ENCODE measurements at places on chromosomes 5 and 9.

GRCh38 chr5:72386639-72387038, 66.5 kb downstream of the PTCD2 start:
- no peak for DNase-seq

DNA sequence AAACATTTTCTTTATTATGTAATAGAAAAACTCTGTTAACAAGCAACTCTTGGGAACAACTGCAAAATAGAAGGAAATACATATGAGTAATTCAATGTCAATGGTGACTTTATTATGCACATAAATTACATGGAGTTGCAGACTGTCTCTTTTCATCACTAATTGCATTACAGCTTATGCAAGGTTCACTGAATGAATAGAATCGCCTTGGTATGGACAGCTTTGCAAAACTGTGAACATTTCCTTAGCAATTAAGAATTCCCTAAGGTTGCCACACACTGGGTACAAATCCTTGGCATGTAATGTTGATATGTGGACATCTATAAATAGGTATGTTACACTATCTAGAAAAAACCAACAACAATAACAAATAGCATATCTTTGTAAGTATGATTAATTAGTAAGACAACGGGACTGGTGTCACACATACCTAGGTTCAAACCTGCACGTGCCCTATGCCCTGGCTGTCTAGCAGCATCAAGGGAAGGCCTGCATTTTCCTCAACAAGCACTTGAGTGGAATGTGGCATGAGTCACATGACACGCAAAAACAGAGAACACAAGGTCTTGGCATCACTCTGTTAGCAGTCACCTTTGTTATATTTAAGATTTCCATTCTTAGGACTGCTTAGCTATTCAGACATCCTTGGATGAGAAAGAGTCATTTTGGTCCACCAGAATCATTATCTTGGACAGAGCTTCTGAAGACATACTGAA, 263.9 kb downstream of the CTNND2 start:
- DNase-seq, result no peak

GRCh38 chr5:80318212-80318611, 1.6 kb upstream of the SPZ1 start:
- no peak for DNase-seq

DNA sequence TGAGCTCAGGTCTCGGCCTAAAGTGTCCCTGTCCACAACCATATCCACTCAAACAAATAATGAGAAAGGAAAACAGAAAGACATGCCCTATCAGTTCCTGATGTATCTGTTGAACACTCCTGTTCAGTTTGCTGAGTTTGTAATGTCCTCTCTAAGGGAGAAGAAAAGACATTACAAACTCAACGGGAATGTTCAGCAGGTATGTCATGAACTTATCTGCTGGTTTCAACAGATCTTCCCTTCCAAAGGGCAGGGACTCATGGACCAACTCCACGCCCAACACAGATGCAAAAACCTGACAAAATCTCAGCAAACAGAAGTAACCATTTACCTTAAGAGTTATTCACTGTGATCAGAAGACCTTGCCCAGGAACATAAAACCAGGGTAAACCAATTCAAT, 23.7 kb downstream of the BICD2 start:
- no peak for DNase-seq

GRCh38 chr5:52853650-52854049, 65.9 kb downstream of the ITGA1 start:
- no peak for DNase-seq

DNA sequence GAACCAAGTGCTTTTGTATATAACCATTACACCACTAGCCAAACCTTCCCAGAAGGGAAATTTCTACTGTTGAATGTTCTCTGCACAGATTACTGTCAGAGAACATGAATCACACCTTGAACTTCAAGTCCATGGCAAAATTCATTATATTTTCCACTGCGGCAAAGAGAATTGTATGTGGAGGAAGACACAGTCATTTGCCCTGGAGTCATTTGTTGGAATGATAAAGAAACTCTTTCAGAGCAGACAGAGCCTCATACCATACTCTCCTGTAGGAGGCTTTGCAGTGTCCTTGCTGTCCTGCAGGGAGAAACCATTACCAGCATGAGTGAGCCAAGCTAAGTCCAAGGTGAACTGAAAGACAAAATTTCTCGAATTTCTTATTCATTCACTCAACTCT, 369.0 kb downstream of the ARHGEF28 start:
- no peak for DNase-seq

DNA sequence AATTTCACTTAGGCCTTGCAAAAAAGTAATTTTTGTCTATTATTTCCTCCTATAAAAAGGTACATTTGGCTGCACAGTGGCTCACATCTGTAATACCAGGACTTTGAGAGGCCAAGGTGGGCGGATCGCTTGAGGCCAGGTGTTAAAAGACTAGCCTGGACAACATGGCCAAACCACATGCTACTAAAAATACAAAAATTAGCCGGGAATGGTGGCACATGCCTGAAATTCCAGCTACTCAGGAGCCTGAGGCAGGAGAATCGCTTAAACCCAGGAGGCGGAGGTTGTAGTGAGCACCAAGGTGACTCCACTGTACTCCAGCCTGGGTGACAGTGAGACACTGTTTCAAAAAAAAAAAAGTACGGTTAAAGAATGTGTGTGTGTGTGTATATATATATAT, 15.7 kb downstream of the NUP155 start:
- no peak for DNase-seq
